GM23338 (cell line): ENCODE measurements at places on chromosomes 16 and 17. TPM values are rescaled to one million over a fixed set of nuclear protein-coding genes. Genes with fewer than 3 reads are reported as not detected.

The NCOR1 gene
- 79.3 and 102 TPM in 2 replicates for total RNA-seq

The CD300LB gene
- total RNA-seq: not detected in 2 replicates

The KCNJ16 gene
- total RNA-seq: not detected in 2 replicates

The AATK gene
- total RNA-seq: 2.3 and 5.0 TPM in 2 replicates

The HOXB9 gene
- total RNA-seq: not detected in 2 replicates

GRCh38 chr17:82198092-82198491, 14.6 kb downstream of the CCDC57 start:
- no peak for DNase-seq
- H3K36me3 ChIP-seq: no peaks in the 10 kb centered on the region
- no peak overlapping the region for H3K27ac ChIP-seq
- H3K4me1 ChIP-seq: no peaks in the 10 kb centered on the region

GRCh38 chr17:51376739-51377138, 116.4 kb downstream of the UTP18 start:
- no peak for DNase-seq
- no peaks in the 10 kb centered on the region for H3K27me3 ChIP-seq
- H3K27ac ChIP-seq: no peak overlapping the region
- H3K4me1 ChIP-seq: peaks cover 26% of the 10 kb centered on the region
- no peaks in the 10 kb centered on the region for H3K36me3 ChIP-seq

- H3K27ac ChIP-seq: peak overlapping the region; percentile 82; the same call in 1 of the 2 replicates
- DNase-seq: peak; percentile 45
- H3K27me3 ChIP-seq: no peaks in the 10 kb centered on the region
- H3K4me3 ChIP-seq: no peak overlapping the region
Observed at GRCh38 chr16:81652798-81653505, 126.1 kb upstream of the PLCG2 start.

DNA sequence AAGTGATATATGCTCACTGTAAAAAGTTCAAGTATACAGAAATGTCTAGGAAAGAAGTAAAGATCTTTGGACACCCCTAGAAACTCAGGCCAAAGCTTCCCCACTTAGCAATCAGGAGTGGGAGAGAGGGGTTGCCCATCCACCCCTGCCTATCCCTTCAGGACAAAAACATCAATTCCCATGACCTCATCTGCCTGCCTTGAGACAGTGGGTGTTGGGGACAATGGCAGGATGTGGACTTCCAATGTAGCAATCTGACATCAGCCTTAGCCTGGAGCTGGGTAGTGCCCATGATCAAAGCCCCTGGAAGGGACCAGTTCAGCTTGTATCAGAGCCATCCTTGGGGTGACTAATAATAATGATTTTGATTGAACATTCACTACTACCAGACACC, 18.1 kb downstream of the ITPRIPL2 start:
- H3K4me3 ChIP-seq: no peak overlapping the region
- no peaks in the 10 kb centered on the region for H3K27me3 ChIP-seq
- peaks cover 23% of the 10 kb centered on the region for H3K4me1 ChIP-seq
- no peak overlapping the region for H3K27ac ChIP-seq
- no peak for DNase-seq

DNA sequence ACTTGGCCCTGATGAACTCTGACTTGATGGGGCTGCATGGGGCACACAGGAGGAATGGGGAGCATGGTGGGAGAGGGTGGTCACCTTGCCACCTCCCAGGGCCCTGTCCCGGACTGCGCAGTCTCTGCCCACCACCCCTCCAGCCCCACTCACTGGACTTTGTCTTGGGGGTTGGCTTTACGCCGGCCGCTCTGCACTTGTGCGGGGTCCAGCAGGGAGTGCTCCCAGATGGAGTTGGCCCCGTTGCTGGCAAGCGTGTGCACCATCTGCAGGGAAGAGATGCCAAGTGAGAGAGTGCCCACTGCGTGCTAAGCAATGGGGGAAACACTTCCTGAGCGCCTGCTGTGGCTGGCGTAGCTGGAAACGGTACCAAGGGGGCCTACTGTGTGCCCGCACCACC, 6.7 kb downstream of the GIT1 start:
- no peaks in the 10 kb centered on the region for H3K27me3 ChIP-seq
- no peaks in the 10 kb centered on the region for H3K36me3 ChIP-seq
- DNase-seq: no peak
- no peak overlapping the region for H3K4me3 ChIP-seq
